Fibroblast of skin of left biceps (primary cell): ENCODE measurements at places on chromosomes 11 and 22.

- DNase-seq, result no peak
Observed at GRCh38 chr22:20131597-20131858, at the start of gene ZDHHC8. TSS of gene ZDHHC8 (plus strand) at chr22:20131804. CDS start at chr22:20131948, 144 bp downstream.

DNA sequence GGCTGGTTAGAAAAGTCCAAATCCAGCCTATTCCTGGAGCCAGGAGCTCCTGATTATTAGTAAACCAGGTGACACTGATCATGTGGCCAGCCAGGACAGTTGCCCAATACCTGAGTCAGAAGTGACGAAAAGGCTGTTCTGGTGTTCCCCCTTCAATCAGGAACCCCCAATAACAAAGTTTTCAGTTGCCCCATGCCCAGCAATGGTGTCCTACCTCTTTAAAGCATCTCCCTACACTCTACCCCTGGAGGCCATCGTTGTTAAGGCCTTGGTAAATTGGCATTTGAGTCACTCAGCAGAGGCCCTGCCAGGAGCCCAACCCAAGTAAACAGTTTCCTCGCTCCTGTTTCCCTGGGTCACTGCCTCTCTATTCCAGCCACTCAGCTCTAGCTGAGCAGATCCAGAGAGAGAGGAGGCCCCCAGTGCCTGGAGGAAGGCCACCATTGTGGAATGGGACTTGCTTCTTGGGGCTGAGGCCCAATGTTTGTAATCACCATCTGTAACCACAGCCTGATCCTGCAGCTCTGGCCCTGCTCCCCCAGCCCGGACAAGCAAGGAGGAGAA lies 25.0 kb downstream of the ARHGAP1 start:
- no peak for DNase-seq

DNA sequence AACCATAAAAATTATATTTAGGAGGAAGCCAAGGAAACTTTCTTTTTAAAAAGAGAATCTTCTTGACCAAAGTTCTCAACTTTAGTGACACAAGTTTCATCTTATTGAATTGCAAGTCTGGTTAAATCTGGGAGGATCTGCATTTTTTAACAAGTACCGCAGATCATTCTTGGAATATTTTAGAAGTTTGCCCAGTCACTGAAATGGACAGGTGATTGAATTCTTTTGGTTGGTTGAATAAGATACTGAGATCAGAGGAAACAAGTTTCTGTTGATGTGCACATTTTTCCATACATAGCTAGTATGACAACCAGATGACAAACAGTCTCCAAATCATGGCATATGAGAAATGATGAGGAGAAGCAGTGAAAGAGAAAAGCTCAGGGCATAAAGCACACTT lies 50.2 kb downstream of the SLN start:
- no peak for DNase-seq

- DNase-seq, result no peak
Observed at GRCh38 chr11:22792497-22792896, 37.1 kb downstream of the SVIP start.

- no peak for DNase-seq
Observed at GRCh38 chr11:69705351-69705811, 1.6 kb upstream of the FGF19 start.

DNA sequence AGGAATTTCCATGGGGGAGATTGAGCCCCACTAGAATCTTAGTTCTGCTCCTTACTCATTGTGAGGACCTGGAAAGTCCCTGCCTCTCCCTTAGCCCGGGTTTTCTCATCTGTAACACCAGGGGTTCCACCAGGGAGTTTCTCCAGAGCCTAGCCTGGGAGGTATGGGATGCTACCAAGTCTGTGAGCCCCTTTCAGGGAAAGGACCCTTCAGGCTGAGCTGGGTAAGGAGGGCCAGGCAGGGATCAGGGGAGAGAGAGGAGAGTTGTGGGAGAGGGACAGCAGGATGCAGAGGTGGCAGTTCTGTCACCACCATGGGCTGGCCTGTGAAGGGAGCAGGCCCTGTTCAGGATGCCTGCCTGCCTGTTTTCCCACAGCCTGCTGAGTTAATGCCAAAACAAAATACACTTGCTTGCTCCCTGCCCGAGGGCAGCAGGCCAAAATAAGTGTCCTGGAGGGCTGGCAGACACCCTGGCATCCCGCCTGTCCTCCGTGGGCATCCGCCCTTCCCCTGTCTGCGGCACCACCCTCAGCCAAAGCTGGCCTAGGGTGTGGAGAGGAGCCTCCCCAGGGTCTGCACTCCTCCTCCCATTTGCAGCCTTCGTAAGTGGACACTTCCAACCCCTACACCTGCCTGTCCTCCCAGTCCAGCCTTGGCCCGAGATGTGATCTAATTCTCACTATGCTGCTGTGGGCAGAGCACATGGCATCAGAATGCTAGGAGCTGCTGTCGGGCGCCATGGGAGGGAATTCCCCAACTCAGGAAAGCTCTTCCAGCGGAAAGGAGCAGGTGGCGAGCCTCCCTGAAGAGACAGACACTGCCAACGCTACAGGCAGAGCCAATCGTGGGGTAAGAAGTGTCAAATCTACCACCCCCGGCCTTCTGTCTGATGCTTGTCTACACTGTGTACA lies 5.9 kb upstream of the FCHSD2 start:
- DNase-seq, result no peak

DNA sequence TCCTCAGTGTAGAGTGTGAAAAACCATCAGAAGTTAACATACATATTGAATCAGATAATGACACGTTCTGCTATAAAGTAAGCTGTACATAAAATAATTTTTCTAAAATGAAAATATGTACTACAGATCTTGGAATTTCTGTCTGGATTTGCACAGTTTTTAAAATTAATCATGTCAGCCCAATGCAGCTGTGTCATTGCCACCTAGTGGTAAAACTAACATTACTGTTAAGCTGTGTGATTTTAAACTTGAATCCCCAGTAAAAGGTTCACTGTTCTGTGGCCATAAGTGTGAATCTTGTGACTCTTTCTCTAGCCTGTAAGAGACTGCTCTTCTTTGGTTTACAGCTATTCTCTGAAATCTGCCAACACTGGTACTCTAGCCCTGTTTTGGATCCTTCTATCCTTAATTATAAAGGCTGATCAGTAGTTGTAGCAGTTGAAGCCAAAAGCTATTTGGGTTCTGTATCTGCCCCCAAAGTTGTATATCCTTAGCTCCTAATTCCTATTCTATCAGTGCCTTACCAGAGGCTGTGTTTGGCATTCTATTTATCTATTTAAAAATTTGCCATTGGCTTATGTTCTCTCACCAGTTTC lies 4.0 kb downstream of the JRKL start:
- DNase-seq, result peak; percentile 11

DNA sequence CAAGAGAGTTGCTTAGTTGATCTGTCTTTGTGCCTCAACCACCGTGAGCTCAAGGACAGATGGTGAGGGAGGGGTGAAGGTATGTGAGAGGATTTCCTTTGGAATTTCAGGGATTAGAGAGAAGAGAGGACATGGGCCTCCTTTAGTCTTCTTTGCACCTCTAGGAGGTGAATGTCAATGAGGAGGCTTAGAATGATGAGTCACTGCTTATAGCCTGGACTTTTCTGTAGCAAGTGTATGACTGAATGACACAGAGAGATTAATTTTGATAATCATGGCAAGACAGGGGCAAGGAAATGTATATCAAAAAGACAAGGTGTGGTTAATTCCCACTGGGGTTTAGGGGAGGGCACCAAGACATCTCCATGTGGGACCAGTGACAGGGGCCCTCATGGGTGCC lies 947.3 kb upstream of the TENM4 start:
- DNase-seq, result no peak

DNA sequence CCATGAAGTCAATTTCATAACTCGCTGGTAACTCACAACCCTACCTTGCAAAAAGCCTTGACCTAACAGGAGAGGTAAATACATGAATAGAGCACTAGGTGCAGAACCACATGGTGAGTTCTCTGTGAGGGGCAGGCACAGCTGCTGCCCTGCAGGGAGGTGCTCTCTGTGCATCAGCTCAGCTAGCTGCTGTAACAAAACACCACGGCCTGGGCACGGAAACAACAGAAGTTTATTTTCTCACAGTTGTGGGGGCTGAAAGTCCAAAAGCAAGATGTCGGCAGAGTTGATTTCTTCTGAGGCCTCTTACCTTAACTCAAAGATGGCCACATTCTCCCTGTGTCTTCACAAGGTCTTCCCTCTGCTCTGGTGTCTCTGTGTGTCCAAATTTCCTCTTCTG lies 13.0 kb upstream of the MRPL11 start:
- DNase-seq, result no peak

DNA sequence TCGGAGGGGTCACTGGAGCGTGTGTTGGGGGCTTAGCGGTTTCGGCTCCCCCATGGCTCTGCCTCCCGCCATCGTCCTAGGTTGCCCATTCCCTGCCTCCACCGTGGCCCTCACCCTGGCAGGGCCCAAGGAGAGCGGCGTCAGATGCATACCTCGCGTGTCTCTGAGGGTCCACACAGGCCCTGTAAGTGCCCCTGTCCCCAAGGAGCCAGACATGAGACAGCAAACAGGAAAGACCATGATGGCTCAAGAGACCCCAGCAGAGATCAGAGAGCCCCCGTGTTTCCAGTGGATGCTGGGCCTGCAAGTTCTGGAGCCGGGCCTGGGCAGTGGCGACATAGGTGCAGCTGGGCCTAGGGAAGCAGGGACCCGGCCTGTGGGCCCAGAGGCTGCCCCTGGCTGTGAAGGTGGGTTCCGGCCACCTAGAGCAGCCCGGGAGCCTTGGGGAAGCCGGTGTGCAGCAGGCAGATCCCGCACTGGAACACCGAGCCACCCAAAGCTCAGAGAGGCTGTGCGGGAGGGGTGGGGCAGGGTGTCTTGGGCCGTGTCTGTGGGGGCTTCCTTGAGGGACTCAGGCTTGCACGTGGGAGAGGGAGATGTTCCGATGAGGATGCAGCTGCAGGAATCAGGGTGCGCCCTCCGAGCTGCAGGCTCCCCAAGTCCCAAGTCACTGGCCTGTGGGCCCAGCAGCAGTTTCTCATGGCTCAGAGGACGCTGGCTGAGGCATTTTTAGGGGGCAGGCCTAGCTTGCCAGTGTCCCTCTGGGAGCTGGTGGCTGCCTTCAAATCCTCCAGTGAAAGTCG lies 126.4 kb downstream of the KCNQ1OT1 start:
- DNase-seq, result no peak

- no peak for DNase-seq
Observed at GRCh38 chr22:46052801-46053562, 76.0 kb upstream of the WNT7B start.

GRCh38 chr11:70400643-70401042 lies 2.3 kb downstream of the CTTN start:
- no peak for DNase-seq

- no peak for DNase-seq
Observed at GRCh38 chr11:44632466-44633123, 67.1 kb downstream of the CD82 start.

GRCh38 chr22:43983808-43984207 lies 28.6 kb downstream of the SAMM50 start:
- no peak for DNase-seq

GRCh38 chr11:65380460-65381119 lies 1.9 kb downstream of the SLC25A45 start:
- DNase-seq, result no peak

- no peak for DNase-seq
Observed at GRCh38 chr11:134527382-134528243, 115.6 kb upstream of the B3GAT1 start.

DNA sequence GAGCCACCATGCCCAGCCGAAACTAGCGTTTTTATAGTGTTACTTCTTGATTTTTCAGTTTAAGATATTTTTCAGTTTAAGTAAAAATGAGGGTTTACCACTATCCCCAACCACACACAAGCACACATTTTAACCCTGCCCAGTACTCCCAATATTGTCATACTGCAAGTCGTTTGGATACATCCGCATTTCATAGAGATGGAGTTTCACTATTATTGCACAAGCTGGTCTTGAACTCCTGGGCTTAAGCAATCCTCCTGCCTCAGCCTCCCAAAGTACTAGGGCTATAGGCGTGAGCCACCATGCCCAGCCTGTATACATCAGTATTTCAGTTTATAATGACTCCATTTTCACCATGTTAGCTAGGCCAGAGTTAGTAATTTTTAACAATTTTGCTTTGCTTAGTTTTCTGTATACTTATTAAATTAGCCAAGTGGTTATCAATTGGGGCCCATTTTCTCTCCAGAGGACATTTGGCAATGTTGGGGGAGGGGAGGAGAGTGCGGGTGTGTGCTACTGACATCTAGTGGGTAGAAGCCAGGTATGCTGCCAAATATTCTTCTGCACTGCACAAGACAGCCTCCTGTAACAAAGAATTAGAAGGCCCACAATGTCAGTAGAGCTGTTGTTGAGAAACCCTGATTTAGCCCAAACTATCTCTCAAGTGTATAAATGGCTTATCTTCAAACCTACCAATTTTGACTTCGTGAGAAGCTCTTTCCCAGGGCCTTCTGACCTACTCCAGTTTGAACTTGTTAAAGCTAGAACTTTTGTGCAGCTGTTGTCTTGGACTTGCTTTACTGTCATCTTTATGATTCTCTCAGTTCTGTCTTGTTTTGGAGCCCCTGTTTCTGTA lies 7.3 kb downstream of the USP47 start:
- DNase-seq, result no peak

DNA sequence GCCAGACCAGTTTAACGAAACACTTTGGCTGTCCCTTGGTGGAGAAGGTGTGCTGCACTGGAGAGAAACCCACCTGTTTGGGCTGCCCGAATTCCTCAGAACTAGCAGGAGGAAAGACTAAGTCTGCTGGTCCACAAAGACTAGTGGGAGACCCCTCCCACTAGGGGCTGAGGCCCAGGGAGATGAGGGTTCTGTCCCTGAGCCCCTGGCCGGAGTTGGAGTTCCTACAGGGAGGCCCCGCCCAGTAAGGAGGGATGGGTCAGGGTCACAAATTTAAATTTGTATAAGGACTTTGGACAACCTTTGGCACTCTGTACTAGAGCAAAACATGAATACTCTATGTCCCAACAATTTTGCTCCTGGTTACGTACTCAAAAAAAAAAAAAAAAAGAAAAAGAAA lies 200.8 kb upstream of the C11orf87 start:
- no peak for DNase-seq

DNA sequence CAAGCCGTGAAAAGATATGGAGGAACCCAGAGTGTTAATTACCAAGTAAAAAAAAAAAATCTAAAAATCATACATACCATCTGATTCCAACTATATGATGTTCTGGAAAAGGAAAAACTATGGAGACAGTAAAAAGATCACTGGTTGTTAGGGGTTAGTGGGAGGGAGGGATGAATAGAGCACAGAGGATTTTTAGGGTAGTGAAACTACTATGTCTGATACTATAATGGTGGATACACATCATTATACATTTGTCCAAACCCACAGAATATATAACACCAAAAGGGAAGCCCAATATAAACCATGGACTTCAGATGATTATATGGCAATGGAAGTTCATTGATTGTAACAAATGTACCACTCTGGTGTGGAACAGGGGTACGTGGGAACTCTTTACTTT lies 74.1 kb downstream of the ENTHD1 start:
- DNase-seq, result no peak

DNA sequence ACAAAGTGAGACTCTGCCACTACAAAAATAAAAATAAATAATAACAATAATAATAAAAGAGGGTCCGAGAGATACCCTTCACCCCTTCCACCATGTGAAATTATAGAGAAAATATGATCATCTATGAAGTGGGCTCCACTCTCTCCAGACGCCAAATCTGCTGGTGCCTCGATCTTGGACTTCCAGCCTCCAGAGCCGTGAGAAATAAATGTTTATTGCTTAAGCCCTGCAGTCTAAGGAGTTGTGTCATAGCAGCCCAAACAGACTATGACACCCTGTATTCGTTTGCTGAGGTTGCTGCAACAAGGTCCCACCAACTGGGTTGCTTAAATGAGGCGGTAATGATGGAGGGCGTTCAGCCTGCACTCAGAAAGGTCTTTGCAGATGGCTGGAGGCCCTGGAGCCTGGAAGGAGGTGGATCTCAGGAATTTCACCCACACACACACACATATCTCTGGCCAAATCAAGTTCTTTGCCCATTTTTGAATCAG lies 7.6 kb upstream of the SEPTIN5 start:
- DNase-seq, result no peak
